NCI-H1694 treated with DMSO at 0.1 percent for 48 hours (cell line): ENCODE measurements at places on chromosomes 16 and 17.
A peak's percentile ranks its signal among the peaks of the same experiment; 100 is the strongest.

DNA sequence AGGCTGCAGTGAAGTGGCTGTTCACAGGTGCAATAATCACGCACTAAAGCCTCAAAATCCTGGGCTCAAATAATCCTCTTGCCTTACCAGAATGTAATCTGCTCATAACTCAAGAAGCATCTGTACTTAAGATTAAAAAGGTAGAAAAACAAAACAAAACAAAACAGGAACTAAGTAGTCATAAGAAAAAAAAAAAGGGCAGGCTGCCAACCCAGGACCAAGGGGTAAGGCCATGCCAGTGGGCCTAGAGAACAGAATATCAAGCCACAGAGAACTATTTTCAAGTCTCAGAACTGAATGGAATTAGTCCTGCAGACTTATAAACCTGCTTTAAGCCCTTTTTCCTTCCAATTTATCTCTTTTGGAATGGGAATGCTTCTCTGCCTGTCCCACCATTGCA, 64.8 kb upstream of the TBC1D3K start:
- DNase-seq = no peak

GRCh38 chr17:2943981-2944380, 119.4 kb downstream of the OR1D5 start:
- no peak for DNase-seq

GRCh38 chr17:29855686-29856085, 74.3 kb downstream of the SSH2 start:
- no peak for DNase-seq

GRCh38 chr17:65173284-65173793, 36.2 kb downstream of the RGS9 start:
- DNase-seq = peak; percentile 5

- DNase-seq = no peak
These were observed 6.8 kb downstream of the UBALD2 start for GRCh38 chr17:76271669-76272540.

DNA sequence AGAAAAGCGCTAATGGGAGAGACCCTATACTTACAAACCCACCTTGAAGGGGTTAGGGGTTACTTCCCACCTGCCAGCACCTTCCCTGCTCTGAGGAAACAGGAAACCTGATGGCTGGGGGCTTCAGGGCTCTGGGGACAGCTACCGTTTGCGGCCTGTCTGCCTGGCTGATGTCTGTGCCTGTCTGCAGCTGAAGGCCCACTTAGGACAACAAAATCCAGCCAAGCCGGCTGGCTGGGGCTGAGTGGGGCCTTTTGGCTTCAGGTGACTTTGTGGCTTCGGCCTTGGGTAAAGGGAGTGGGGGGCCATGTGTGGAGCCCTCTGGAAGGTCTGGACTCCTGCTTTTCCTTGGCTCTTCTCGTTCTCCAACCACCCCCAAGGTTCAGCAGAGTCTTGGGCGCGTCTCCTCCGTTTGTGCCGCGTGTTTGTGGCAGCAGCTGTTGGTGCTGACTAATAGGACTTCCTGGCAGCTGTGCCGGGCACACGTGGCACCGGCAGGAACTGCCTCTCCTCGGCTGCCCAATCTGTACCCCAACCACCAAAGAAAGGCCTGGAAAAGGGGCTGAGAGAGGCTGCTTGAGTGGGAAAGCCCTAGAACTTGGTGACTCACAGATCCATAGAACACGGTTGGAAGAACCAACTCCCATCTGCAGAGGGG, 186.7 kb downstream of the MSI2 start:
- peak; percentile 52 for DNase-seq

DNA sequence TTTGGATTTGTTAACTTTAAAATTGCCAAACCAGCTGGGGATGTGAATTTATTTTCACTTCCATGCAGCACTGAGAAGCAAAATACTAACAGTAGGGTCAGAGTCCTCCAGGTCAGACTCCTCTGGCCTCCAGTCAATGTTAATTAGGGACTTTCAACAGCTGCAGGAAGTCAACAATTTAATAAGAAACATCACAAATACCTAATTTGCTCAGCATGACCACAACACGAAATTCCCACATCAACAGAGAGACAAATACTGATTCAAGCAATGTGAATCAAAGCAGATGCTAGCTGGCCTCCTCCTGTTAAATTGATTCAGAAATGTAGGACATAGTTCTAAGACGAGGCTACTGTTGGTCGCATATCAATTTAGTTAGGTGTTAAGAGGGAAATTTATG, 111.7 kb downstream of the ABCA8 start:
- DNase-seq = no peak

GRCh38 chr16:47780213-47780875, 319.2 kb downstream of the PHKB start:
- no peak for DNase-seq

DNA sequence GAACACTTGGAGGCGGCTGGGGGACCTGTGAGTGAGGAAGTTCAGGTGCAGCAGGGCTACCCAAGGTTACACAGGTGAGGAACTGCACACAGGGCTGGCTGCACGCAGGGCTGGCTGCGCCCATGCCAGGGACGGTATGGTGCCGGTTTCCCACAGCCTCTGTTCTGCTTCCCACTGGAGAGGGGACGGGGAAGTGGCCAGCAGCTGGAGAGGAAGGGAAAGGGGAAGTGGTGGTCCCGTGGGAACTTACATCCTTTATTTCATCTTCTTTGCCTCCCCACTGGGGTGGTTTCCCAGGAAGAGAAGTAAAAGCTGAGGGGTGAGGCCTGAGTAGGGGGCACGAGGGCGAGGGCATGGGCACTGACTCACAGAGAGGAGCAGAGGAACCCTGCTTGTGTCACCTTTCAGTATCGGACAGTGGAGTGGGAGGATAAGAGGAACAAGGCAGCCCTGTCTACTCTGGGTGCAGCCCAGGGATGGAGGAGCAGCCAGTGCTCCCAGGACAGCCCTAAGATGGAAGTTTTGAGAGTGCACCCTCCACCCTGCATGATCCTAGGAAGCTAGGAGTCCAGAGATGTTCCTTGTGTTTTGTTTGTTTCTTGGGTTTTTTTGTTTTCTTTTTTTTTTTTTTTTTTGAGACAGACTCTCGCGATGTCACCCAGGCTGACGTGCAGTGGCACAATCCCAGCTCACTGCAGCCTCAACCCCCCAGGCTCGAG, 25.5 kb upstream of the CDH1 start:
- DNase-seq = no peak

DNA sequence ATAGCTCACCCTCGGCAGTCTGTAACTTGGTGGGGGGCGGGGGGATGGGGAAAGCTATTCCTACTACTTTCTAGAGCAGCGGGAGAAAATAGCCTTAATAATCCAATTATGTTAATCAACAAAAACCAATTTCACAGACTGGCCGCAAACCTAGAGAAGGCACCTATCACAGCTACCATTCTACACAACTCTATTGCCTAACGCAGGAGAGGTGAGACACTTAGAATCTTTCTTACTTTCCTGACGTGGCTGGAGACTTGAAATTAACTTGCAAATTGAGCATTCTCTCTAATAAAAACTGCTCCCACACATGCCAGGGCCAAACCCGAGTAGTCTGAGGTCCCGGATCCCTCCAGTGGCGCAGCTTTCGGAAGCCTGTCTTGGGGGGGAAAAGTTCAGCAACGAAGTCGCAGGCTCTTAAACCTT, 794 bp downstream of the SMG6 start:
- no peak for DNase-seq
